Mammary epithelial cell (primary cell): ENCODE measurements at places on chromosomes 1 and 21.

GRCh38 chr1:9280015-9280860 is 12.5 kb upstream of the SPSB1 start:
- peak; percentile 88 for DNase-seq

GRCh38 chr1:104440011-104440410 is 690.3 kb downstream of the AMY1C start:
- DNase-seq = no peak

DNA sequence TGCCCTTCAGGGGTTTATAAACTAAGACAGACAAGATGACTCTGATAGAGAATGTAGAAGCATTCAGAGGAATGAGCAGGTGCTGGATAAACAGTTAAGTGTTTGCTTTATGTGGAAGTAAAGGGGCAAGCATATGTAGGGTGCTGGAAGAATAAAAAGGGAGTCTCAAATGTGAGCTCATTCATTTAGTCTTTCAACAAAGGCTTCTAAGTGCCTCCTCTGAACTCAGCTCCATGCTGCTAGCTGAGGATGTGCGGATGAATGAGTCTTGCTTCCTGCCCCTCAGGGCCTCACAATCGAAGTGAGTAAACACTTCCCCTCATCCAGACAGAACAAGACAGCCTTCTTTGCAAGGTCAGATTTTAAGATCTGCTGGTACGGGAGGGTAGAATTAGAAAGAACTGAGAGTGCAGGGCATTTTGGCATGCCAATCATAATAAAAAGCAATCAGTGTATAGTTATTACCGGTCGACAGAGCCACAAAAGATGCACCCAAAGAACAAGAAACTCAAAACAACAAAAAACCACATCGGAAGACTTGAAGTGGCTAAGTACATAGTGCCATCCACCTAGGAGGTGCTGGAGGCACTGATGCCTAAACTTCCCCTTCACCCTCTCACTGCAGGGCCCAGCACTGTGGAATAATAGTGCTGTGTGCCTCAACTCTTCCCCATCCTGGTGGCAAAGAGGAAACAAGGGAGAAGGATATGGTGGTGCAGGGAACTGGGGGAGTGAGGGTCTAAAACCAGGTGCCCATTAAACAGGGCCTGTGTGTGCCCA is 69.8 kb downstream of the TNR start:
- peak; percentile 4 for DNase-seq

DNA sequence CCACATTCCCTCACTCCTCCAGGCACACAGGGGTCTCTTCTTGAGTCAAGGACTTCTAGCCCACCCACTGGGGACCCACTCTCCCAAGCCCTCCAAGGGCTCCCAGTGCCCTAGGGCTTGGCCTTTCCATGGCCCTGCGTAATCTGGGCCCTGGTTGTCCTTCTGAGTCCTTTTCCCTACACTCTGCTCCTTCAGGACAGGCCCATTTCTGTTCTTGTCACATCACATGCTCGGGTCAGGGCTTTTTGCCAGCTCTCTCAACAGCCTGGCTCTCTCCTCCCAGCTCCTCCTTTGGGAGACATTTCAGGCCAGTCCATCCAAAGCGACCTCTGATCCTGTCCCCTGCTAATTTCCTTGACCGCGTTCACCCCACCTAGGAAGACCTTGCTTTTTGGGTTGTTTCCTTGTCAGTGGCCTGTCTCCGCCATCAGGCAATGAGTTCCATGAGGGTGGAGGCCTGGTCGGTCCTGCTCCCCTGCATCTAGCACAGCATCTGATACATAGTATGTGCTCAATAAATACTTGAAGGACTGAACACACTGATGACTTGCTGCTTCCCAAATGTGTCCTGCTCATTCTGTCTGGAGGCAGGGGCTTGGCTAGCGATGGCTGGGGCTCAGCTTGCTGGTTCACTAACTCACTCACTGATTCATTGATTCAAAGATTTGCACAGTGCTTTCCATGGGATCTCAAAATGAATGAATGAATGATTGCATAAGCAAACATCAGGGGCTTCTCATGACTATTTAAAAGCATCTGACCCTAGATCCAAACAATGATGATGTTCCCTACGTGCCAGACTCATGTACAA is 44.8 kb downstream of the DHRS3 start:
- no peak for DNase-seq

DNA sequence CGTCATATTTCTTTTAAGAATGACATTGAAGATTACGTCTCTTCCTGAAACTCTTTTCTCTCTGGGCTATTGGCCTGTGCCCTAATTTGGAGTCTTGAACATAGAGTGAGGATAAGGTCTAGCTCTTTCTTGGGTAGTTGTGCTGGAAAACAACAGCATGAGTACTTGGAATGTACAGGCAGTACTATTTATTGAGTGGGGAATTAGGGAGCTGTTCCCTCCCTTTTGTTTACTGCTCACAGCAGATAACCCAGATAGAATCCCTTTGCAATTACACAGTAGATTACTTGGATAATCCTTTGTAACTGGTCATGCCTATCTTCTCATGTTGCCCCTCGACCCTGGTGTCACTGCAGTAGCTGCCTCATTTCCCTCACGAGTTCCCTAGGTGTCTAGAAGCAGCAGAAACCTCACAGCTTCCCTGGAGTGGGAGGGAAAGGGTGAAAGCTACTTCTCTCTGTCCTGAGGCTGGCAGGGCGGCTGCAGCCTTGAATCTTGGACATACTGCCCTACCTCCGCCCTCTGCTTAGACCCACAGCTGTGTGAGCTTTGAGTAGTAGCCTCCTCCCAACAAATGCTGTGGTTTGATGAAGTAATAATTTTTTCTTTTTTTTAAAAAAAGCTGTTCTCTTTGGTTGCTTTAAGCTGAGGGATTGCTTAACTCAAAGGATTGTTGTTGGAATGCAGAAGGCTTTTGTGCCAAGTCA is 70.6 kb downstream of the FGGY start:
- peak; percentile 62 for DNase-seq

GRCh38 chr1:64161357-64161941 is 42.0 kb upstream of the UBE2U start:
- DNase-seq = no peak
